NCI-H345 (cell line): ENCODE measurements at places on chromosomes 16 and 17.

GRCh38 chr17:64270885-64271284 is 7.8 kb upstream of the TEX2 start:
- DNase-seq: no peak

DNA sequence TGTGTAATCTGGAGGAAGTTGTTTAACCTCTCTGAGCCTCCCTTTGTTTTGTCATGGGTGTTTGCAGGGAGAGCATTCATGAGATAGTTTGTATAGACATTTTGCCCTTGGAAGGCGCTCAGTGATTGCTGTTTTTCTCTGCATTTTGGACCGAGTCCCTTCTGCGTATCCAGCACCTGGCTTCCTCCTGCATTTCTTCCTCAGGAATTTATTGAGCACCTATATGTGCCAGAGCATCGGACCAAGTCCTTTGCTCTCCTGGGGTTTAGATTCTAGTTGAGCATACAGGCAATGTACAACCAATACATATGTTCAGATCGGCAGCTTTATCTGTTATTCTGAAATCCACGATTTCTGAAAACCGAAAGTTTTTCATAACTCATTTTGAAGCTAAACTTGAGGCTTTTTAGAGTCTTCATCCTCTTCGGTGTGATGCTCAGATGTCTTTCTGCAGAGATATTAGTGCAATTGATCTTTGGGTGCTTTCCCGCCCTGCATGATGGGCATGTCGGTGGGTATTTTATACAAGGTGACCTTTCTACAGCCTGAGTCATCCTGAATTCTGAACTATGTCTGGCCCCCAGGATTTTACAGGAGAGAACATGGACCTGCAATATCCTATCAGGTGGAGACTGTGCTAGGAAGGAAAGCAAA is 4.1 kb downstream of the IL4R start:
- DNase-seq: no peak

- DNase-seq: peak; percentile 40
Measured at GRCh38 chr17:74078363-74078941, 125.0 kb upstream of the RPL38 start.

DNA sequence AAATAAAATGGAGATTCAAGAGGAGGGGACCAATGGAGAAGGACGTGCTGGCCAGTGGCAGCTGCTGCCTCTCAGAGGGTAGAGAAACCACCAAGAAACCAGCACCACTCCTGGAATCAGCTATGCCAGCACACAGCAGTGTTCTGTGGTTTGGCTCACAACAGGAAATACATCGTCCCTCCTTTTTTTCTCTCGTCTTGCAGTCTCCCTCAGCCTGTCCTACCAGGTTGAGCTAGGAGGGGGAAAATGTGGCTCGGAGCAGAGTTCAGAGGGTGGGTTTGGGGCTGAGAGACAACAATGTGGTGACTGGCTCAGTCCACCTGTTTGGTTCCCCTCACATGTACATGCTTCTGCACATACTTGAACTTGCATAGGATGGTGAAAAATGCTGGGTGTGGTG is 19.9 kb upstream of the SLC16A5 start:
- DNase-seq: no peak

- no peak for DNase-seq
Measured at GRCh38 chr16:7318686-7319085, 14.0 kb upstream of the RBFOX1 start.

GRCh38 chr17:50693036-50693682 is 14.6 kb downstream of the ANKRD40 start:
- no peak for DNase-seq

- DNase-seq: no peak
Measured at GRCh38 chr16:61215605-61216004, 820.6 kb downstream of the CDH8 start.

- DNase-seq: no peak
Measured at GRCh38 chr17:33637534-33637933, 344.4 kb upstream of the ASIC2 start.

GRCh38 chr17:67390646-67391361 is 13.7 kb downstream of the PITPNC1 start:
- DNase-seq: no peak

GRCh38 chr17:79085154-79085920 is 10.7 kb downstream of the ENGASE start:
- no peak for DNase-seq

GRCh38 chr17:81428121-81428515 is 32.9 kb downstream of the BAHCC1 start:
- DNase-seq: peak; percentile 82

DNA sequence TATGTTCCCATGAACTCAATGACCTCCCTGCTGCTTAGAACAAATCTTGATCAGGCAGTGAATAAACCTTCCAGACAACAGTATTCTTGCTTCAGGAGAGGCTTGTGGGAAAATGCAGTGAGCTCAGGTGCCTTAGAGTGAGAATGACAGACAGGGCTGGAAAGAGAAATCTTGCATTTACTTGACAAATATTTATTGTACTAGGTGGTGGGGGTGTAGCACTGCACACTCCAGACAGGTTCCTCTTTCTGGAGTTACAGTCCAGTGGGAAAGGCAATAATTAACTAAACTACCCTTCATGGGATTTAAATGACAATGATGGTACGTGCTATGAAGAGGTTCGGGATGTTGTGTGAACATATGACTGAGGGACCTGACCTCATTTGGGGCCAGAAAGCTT is 182.9 kb downstream of the SHISA9 start:
- no peak for DNase-seq

DNA sequence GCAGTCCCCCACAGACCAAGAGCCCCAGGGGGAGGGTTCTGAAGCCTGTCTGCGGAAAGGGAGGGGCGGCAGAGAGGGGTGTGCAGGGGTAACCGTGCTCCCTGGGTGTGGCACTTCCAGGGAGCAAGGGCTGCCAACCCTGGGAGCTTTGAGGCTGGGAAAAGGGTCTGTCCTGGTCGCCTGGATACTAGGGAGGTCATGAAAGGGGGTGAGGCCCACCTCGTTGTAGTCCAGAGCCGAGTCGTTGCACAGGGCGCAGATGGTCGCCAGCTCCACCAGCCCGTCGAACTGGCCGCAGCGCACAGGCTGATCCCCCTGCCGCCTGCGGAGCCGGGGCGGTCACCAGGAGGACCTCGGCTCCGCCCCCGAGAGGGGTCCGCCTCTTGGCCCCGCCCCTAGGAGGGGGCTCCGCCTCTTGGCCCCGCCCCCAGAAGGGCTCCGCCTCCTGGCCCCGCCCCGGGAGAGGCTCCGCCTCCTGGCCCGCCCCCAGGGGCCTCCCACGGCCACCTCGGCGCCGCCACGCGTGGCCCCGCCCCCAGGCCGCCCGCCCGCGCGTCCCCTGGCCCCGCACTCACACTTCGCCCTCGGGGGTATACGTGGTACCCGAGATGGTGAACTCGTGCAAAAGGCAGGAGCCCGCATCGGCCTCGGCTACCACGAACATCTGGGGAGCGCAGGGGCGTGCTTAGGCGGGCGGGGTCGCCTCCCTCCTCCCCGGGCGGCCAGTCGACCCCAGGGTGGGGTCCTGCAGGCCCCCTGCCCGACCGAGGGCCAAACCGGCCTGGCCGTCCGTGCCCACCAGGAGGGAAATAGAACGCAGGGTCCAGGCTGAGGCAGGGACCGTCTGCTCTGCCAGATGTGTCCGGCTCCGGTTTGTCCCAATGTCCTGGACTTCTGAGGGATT is 19.5 kb downstream of the ATP2A3 start:
- DNase-seq: no peak
